ENCODE measurements at places on chromosomes 11 and 22.

DNA sequence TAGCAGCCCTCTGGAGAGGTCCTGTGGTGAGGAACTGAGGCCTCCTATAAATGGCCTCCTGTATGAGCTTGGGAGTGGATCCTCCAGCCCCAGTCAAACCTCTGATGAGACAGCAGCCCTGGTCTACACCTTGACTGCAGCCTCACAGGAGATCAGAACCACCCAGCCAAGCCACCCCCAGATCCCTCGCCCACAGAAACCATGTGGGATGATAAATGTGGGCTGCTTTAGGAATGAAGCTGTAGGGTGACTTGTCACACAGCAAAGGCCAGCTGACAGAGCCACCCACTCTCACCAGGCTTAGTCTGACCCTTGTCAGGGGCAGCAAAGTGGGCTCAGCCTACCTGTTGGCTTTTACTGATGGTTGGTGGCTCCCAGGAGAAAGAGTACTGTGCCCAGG is 6.5 kb upstream of the KCNQ1OT1 start:
- no peak for DNase-seq

DNA sequence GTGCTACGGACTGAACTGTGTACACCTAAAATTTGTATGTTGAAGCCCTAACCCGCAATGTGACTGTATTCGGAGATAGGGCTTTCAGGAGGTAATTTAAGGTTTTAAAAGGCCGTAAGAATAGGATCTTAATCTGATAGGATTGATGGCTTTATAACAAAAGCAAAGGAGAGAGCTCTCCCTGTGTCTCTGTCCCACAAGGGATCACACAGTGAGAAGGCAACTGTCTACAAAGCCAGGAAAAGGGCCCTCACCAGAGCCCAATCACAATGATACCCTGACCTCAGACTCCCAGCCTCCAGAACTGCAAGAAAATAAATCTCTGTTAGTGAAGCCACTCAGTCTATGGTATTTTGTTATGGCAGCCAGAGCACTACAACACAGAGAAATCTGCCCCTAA is 208.7 kb upstream of the ZC3H12C start:
- DNase-seq: no peak

GRCh38 chr22:27713461-27713860 is 88.1 kb downstream of the MN1 start:
- DNase-seq: no peak

- DNase-seq: no peak
Observed at GRCh38 chr11:114211444-114212121, 84.6 kb upstream of the NNMT start.

DNA sequence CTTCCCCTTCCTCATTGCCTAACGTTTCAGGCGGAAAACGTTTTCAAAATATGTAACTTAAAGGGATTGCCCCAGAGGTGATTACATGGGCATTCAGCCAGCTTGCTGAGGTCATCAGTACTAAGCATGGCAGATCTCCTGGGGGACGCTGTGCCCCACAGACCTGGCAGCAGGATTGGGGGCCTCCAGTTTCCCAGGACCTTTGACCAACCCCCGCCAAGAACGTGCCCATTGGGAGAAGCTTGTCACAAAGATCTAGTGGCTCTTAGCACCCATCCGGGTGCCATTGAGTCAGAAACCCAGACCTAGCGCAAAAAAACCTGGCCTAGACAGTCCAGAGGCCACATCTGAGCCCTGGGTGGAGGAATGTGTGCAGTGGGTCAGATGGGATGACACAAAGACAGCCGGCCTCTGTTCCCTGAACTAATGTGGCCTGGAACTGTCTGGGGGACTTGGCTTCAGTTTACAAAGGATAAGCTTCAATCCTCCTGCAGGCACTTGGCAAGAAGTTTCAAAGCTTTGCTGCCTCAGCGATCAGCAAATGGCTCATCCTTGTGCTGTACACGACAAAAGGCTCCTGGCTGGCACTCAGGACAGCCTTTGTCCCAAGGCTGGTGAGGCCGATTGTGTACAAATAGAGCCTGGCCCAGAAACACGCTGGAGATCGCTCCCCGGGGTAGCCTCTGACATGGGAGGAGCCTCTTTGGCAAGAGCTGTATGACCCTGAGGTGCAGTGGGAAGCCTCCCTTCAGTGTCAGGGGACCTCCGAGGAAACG is 9.5 kb downstream of the C1QTNF6 start:
- no peak for DNase-seq

DNA sequence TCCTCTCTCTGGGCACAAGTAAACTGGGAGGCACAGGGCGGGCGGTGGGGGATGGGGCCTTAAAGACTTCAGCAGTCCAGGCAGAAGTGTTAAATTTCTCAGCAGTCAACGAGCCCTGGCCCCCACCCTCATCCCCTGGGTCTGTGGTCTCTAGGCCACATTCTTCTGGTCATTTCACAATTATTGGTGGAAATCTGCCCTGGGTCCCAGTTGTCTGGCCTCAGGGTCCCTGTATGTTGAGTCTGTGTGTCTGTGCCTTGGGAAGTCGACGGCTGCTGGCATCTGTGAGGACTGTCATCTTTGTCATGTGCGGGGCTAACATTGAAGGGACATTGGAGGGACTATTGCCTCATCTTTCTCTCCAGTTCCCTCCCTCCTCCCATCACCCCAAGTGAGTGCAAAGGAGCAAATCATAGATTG is 1.7 kb downstream of the TSPAN18 start:
- DNase-seq: no peak

- DNase-seq: no peak
Observed at GRCh38 chr11:108203075-108203474, 19.4 kb downstream of the NPAT start.

DNA sequence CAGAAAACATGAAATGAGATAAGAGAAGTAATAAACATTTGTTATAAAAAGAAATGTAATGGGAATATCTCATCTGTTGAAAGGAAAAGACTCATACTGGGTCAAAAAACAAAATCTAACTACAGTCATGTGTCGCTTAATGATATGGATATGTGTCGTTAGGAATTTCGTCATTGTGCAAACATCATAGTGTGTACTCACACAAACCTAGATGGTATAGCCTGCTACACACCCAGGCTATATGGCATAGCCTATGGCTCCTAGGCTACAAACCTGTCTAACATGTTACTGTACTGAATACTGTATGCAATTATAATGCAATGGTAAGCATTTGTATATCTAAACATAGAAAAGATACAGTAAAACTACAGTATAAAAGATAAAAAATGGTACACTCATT is 89.8 kb upstream of the ZC3H12C start:
- no peak for DNase-seq

DNA sequence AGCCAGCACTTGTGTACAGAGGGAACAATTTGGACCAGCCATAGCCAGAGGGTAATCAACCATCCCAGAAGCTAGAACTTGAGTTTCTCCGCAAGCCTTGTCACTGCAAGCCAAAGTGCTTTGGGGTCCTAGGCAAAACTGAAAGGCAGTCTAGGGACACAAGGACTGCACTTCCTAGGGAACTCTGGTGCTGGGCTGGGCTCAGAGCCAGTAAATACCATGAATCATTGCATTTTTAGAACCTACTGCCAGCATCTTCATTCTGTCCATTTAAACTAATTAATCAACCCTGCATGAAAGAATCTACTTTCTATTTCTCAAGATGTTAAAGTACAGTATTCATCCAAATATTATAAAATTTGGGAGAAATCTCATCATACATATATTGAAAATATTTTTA is 20.0 kb downstream of the PATE3 start:
- DNase-seq: no peak

GRCh38 chr11:18615628-18616392 is 16.2 kb downstream of the MISFA start:
- DNase-seq: no peak

- DNase-seq: peak; percentile 22
Observed at GRCh38 chr22:49212002-49212401, 615.7 kb downstream of the BRD1 start.

DNA sequence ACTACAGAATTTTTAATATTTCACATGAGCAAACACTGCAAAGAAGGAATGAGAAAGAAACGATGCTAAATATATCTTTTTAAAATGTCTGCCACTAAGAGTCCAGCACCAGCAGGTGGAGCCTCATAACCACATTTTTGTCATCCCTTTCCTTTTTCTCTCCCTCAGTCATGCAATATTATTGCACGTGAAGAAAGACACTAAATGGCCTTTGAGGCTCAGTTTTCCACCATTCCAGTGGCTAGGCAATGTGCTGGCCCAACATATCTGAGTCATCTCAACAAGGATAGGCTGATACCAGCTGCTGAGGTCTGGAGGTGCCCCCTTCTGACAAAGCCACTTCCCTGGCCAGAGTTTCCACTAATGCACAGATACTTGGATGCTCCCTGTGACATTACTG is 1.8 kb downstream of the ALKBH8 start:
- no peak for DNase-seq

DNA sequence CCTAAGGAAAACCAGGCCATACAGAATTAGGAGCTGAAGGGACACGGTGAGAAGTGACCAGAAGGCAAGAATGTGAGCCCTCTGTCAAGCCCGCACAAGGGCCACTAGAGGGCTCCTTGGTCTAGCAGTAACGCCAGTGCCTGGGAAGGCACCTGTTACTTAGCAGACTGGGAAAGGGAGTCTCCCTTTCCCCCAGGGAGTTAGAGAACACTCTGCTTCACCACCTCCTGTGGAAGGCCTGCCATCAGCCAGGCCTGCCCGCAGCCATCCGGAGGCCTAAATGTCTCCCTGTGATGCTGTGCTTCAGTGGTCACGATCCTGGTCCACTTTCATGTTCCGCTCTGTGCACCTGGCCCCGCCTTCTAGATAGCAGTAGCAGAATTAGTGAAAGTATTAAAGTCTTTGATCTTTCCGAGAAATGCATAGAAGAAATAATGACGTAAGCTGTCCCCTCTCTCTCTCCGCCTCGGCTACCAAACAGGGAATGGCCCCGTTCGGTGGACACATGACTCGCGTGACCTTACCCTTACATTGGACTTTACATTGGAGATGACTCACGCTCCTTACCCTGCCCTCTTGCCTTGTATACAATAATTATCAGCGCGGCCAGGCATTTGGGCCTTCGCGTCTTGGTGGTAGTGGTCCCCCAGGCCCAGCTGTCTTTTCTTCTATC is 10.7 kb upstream of the GSTP1 start:
- no peak for DNase-seq

DNA sequence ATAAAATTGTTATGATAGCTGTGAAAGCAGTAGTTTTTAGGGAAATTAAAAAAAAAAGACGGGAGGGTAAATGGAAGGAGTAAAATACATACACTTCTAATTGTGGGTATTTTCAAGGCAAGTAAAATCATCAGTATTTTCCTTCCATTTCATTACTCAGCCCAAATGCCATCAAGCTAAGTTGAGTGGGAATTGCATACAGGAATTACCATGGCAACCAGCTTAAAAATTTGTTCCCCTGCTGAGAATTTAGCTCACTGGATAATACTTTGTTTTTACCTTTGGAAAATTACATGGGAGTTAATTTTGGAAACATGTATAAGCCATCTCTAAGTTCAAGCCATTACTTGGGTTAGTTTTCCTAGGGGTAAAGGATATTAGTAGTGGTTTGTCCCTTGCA is 1873.4 kb downstream of the LRRC4C start:
- DNase-seq: no peak

- DNase-seq: no peak
Observed at GRCh38 chr11:64032050-64032449, 3.7 kb upstream of the FLRT1 start.

DNA sequence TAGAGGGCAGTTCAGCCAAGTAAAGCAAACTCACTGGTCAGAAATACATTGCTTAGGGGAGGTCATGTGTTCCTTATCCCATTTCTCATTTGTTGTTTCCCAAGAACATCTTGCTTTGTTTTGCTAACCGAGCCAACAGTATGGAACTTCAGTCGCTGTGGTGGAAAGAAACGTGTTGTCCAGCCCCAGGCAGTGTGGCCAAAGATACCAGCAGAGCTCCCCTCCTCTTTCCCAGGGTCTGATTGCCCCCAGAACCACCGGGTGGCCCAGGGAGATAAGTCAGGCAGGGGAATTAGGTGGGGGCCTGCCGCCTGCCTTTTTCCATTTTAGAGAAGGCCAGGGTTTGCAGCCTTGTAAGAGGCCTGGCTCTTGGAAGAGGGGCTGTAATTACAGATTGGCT is 98.7 kb upstream of the CRYBB3 start:
- no peak for DNase-seq

- peak; percentile 68 for DNase-seq
Observed at GRCh38 chr22:38564669-38565068, 5.3 kb downstream of the DMC1 start.

DNA sequence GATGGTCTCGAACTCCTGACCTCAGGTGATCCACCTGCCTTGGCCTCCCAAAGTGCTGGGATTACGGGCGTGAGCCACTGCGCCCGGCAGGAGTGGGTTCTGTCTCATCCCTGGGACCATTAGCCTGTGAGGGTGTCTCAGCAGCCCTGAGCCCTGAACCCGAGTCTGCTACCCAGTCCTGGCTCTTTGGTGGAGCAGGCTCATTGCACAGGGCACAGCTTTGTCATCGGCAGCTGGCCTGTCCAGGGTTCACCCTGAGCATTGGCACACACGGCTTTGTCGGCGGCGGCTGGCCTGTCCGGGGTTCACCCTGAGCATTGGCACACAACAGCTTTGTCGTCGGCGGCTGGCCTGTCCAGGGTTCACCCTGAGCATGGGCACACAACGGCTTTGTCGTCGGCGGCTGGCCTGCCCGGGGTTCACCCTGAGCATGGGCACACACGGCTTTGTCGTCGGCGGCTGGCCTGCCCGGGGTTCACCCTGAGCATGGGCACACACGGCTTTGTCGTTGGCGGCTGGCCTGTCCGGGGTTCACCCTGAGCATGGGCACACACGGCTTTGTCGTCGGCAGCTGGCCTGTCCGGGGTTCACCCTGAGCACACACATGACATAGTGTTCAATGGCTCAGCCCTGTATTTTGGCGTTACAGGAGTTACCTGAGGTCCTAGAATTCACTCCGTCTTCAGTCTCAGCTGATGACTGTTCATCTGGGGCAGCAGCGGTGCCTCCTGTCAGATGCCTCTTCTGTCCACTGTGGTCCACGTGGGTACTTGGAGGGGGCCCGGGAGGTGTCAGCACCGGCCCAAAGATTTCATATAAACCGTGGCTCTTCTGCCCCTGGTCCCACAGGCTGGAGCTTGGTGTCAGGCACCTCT is 1082.5 kb downstream of the BRD1 start:
- peak; percentile 5 for DNase-seq

- peak; percentile 8 for DNase-seq
Observed at GRCh38 chr22:49011769-49012648, 815.7 kb downstream of the BRD1 start.

- no peak for DNase-seq
Observed at GRCh38 chr11:62621027-62621566, 689 bp downstream of the B3GAT3 start.

- DNase-seq: no peak
Observed at GRCh38 chr11:34508524-34508923, 5.1 kb downstream of the ELF5 start.

DNA sequence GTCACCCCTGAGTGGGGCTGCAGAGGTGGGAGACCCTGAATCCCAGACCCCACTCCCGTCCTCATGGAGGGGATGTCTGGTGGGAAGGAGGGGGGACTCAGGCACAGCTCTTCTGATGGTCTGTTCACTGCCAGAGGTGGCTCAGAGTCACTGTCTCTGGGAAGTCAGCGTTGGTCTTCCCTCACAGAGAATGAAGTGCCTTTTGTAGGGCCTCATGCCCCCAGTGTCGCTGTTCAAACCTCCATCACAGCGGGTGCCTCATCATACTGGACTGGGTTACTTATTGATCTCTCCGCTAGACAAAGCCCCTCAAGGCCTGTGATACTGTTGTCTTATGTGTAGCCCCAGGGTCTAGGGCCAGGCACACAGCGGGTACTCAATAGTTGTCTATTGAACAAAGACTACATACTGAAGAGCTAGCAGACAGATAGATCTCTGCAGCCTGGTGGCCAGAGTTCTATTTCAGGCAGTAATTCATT is 41.3 kb downstream of the CD6 start:
- no peak for DNase-seq

GRCh38 chr11:119692540-119692820 is 36.5 kb downstream of the NECTIN1 start:
- DNase-seq: no peak

- DNase-seq: no peak
Observed at GRCh38 chr11:66084821-66085475, 14.9 kb downstream of the PACS1 start.

Measured in ascending aorta (tissue), 2 donors.